Smooth muscle cell of trachea (primary cell): ENCODE measurements at places on chromosomes 5 and 9. TPM values are rescaled to one million over a fixed set of nuclear protein-coding genes. Genes with fewer than 3 reads are reported as not detected.

The BASP1 gene
- total RNA-seq: 112 and 163 TPM in 2 replicates

The GABRA1 gene
- total RNA-seq: not detected in 2 replicates

The NAIP gene
- total RNA-seq: 2.5 and 8.7 TPM in 2 replicates

The EGFLAM gene
- total RNA-seq: 2.5 and 3.0 TPM in 2 replicates

The WNT8A gene
- not detected in 2 replicates for total RNA-seq

The SPATA31C1 gene
- not detected in 2 replicates for total RNA-seq

The CCDC171 gene
- 2.8 and 6.8 TPM in 2 replicates for total RNA-seq

The MACROH2A1 gene
- 181 and 184 TPM in 2 replicates for total RNA-seq

The TSSK1B gene
- total RNA-seq: 0.15 and 0.50 TPM in 2 replicates

The DNAH5 gene
- 2.2 and 2.6 TPM in 2 replicates for total RNA-seq

The IFNA13 gene
- not detected in 2 replicates for total RNA-seq

The IGFBPL1 gene
- total RNA-seq: not detected in 2 replicates

The PCDHB6 gene
- total RNA-seq: 0.33 TPM in 1 of 2 replicates, not detected in the other

The LHX3 gene
- total RNA-seq: under 0.01 TPM in 1 of 2 replicates, not detected in the other

The SPACA9 gene
- total RNA-seq: 3.5 and 7.6 TPM in 2 replicates

The TEX48 gene
- not detected in 2 replicates for total RNA-seq

The LEAP2 gene
- 0.15 and 0.50 TPM in 2 replicates for total RNA-seq

The ZBED3 gene
- total RNA-seq: 2.8 and 3.1 TPM in 2 replicates

The FOXD4L5 gene
- 0.15 and 0.17 TPM in 2 replicates for total RNA-seq

The PLPP6 gene
- 7.3 and 7.6 TPM in 2 replicates for total RNA-seq

The NRARP gene
- 0.29 and 0.33 TPM in 2 replicates for total RNA-seq

The FNBP1 gene
- total RNA-seq: 30.5 and 36.9 TPM in 2 replicates

The DAPK1 gene
- 2.9 and 10.3 TPM in 2 replicates for total RNA-seq

The CDKN2B-AS1 gene
- 4.5 and 10.9 TPM in 2 replicates for total RNA-seq

The HARS2 gene
- total RNA-seq: 32.7 and 40.9 TPM in 2 replicates

The FAM221B gene
- total RNA-seq: not detected in 2 replicates

The PLAC8L1 gene
- total RNA-seq: not detected in 2 replicates

The PCDHB14 gene
- 0.15 and 1.2 TPM in 2 replicates for total RNA-seq

The ELAVL2 gene
- total RNA-seq: 0.15 and 0.17 TPM in 2 replicates

The GABRA6 gene
- total RNA-seq: not detected in 2 replicates

The ADAMTSL2 gene
- under 0.01 and 0.15 TPM in 2 replicates for total RNA-seq

The GCNT4 gene
- total RNA-seq: 1.6 and 2.3 TPM in 2 replicates

The MARCOL gene
- not detected in 2 replicates for total RNA-seq
